Cardiac atrium fibroblast (primary cell): ENCODE measurements at places on chromosomes 16 and 17. TPM values are rescaled to one million over a fixed set of nuclear protein-coding genes. Genes with fewer than 3 reads are reported as not detected.

Gene MPP2
- 5.2 and 10.3 TPM in 2 replicates for total RNA-seq

Gene HYDIN
- total RNA-seq = 0.16 and 0.18 TPM in 2 replicates

Gene LGALS9B
- not detected in 2 replicates for total RNA-seq

Gene GAS2L2
- 0.18 and 0.32 TPM in 2 replicates for total RNA-seq

Gene CDC42EP4
- 80.5 and 84.7 TPM in 2 replicates for total RNA-seq
